ENCODE measurements at places on chromosomes 6 and 20.

DNA sequence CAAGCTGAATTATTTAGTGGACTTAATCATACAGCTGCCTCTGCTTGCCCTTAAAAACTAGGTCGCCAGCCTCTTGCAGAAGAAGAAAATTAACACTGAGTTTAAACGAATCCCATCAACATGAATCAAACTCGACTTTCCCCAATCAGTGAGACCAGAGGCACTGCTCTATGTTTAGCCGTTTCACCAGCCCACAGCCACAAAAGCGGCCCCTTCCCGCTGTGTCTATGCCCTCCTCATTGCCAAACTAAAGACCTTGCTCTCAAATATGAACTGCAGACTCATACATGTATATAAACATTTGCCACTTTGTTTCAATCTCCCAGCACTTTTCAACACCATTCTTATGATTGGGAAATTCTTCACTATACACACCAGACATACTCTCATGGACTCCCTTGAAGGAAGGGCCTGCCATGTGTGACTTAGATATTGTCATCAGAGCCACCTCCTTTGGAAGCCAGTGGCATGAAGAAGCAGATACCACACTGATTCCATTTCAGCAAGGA lies 105.8 kb upstream of the ADGRF1 start:
- no peak for DNase-seq

DNA sequence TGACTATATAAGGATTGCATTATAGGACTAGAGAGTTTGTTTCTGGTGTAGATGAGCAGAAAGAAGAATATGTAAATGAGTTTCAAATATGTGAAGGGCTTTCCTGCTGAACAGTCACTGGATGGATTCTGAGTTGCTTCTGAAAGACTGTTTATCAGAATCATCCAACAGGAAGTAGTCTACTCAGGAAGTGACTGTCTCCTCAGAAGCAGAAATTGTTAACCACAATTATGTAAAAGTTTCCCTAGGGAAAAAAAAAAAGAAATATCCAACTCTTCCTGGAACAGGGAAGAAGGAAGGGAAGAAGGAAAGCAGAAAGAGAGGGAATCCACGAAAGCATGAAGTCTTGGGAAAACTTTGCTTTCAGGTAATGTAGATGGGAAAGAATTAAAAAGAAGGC lies 138.9 kb downstream of the TENT5A start:
- DNase-seq, result no peak

- no peak for DNase-seq
Measured at GRCh38 chr20:32626859-32627636, 41.9 kb upstream of the NOL4L start.

DNA sequence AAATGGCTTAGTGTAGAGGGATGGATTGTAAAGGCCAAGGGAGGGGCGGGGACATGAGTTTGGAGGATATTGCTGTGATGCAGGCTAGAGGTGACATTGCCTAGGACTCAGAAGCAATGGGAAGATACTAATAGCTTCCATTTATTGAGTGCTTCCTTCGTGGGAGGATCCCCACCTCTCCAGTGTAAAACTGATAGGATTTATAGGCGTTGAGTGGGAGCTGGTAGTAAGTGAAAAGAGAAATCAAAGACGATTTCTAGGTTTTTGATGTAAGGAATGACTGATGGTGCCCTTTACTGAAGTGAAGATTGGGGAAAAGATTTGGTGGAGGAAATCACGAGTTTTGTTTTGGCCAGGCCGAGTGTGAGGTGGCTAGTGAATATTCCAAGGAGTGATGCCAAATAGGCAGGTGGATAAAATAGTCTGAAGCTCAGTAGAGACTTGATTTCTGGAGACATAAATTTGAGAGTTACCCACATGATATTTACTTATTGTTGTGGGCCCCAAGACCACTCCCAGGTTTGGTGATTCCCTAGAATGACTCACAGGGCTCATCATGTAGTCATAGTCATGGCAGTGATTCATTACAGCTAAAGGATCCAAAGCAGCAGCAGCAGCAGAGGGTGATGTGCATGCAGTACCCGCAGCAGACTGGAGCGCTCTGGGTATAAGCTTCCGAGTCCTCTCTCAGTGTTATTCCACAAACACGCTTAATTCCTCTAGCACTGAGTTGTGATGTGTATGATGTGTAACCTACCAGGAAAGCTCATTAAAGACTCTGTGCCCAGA lies 10.2 kb downstream of the RPRD1B start:
- DNase-seq, result no peak

DNA sequence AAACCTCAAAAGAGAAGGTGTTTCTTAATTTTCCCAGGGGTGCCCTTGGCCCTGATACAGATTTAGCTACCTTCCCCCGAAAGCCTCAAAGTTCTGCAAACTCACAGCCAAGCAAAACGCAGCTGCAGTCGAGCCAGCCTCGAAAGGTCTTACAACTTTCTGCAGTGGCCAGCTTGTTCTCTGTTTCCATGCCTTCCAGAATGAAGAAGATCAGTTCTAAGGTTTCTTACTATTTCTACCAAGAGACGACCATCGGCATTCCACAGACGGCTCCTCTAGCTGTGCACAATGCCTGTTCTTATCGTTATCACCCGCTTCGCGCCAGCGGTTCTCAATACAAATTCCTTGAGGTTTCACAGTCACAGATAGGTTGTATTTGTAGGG lies 28.5 kb upstream of the CCR6 start:
- DNase-seq, result no peak

- DNase-seq, result no peak
Measured at GRCh38 chr6:30450909-30451841, 38.1 kb upstream of the HLA-E start.

DNA sequence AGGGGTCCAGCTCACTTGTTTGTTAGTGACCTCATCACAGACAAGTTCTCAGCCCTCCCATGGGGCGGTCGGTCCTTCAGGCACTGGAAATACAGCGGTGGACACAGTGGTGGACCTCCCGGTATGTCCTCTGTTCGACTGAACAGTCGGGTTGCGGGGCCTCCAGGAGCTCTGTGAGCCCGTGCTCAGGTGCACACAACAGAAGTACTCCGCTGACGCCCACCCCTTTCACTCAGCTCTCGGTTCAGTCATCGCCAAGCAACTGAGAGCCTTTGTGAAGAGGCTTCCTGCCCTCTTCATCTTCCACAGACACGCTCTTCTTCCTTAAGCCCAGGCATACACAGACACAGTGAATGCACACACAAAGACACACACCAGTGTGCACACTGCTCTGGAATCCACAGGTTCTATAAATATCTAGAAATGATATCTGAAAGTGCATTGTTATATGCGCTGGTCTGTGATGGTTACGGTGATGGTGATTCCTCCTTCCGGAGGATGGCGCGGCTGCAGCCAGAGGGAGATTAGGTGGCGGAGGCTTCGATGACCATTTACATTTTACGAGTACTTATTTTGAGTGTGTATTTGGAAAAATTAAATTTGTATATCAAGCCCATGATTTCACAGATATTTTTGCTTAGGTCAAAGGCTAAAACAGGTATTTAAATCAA lies 46.8 kb upstream of the BHLHE23 start:
- no peak for DNase-seq

DNA sequence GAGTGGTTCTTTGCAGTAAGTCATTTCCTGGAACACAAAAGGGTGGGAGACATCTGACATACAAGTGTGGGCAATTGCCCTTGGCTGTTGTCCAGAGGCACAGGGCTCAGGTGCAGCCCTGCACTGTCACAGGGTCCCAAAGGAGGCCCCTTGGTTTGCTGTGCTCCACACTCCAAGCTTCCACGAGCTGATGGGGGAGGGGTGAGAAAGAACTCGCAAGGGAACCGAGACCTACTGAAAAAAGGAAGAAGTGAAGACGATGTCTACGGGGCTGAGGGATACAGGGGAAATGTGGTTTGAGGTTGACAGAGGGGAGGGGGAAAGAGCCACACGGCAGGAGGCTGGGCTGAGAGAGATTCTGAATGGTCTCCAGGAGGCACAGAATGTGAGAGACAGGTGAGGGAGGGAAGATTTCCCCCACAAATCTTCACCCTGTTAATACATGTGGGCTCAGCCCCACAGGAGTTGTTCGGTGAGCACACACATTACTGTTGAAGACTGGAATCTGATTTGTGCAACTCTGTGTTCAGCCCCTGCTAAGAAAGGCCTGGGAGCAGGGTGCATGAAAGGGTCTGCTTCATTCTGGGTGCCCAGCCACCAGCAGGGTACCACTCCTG lies 123.4 kb downstream of the LY86 start:
- DNase-seq, result no peak

DNA sequence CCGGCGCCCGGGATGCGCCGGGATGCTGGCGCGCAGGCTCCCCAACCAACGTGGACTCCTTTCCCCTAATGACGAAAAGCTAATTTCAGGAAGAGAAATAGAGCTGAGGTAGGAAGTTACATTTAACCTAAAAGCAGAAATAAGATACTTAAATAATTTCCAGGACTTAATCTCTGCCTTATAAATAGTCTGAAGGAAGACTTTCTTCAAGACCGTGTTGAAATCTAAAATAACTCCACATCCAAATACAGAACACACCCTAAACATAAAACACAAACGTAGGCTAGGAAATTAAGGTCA lies 1.3 kb downstream of the ASF1A start:
- DNase-seq, result no peak

DNA sequence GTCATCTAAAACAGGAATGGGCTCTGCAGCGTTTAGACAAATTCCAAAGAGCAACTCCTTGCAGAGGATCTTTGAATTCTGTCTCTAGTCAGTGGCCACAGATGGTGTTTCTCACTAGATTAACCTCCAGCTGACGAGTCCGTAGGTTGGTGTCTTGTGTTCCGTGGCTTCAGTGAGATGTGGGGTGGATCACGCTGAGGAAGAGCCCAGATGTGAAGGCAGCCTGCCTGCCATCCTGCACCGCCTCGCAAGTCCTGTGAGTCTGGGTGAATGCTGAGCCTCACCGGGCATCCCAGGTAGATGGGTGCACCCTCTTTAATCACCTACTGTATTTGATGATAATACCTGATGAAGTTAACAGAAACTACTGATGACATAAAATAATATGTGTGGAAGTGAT lies 70.4 kb downstream of the THBS2 start:
- no peak for DNase-seq

GRCh38 chr20:11045412-11046175 lies 371.8 kb upstream of the JAG1 start:
- DNase-seq, result no peak

DNA sequence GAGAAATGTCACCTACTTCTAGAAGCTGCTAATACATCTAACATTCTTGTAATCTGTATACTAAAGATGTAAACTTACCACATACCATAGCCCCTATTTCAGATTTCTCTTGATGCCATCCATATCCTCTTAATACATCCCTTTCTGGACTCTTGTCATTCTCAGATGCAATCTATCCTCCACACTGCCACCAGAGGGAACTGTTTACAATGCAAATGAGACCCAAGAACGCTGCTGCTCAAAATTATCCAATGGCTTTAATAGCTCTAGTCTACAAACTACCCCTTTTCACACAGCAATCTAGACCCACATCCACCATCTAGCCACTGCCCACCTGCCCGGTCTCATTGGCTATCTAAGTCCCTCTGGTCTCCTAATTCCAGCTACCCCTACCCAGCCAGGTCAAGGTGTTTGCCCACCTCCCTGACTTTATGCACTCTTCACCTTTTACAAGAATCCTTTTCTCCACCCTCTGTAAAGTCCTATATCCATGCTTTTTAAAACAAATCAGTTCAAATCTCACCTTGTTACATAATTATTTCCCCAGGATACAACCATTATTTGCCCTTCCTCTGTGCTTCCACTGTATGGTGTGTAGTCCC lies 14.8 kb downstream of the FAXC start:
- DNase-seq, result no peak

GRCh38 chr20:19451923-19452295 lies 239.5 kb downstream of the SLC24A3 start:
- no peak for DNase-seq
